Activated CD4-positive, CD25-positive, alpha-beta regulatory T cell treated with anti-CD3 and anti-CD28 coated beads, Interleukin-2, amount 50 U/mL, for 72 hours (primary cell): ENCODE measurements at places on chromosomes 3 and 15.

DNA sequence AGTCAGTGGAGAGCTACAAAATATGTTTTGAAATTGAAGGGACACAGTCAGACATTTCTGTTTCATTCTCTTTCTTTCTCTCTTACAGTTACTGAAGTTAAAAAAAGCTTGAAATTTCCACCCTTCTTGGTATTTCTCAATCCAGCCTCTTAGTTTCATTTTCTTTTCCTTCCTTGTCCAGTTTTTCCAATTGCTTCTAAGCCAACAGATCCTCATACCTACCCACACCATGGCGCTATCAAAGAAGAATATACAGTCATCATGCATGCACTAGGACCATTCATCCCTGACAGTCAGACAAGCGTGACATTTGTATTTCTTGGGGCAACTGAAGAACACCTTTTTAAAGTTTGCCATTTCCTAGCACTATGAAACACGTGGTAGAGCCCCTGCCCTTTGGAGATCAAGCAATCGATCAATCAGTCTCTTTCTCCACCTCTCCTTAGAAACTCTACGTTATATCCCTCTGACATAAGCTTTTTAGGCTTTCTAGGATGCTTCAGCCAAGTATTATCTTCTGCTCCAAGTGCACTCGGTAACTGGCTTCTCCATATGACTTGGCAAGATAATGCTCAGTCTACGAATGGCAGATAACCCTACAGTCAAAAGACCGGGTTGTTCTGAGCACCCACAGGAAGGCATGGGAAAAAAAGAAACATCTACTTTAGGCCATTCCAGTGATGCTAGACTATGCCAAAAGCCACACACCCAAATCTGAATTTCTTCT, 65.4 kb downstream of the FBN1 start:
- DNase-seq: no peak

DNA sequence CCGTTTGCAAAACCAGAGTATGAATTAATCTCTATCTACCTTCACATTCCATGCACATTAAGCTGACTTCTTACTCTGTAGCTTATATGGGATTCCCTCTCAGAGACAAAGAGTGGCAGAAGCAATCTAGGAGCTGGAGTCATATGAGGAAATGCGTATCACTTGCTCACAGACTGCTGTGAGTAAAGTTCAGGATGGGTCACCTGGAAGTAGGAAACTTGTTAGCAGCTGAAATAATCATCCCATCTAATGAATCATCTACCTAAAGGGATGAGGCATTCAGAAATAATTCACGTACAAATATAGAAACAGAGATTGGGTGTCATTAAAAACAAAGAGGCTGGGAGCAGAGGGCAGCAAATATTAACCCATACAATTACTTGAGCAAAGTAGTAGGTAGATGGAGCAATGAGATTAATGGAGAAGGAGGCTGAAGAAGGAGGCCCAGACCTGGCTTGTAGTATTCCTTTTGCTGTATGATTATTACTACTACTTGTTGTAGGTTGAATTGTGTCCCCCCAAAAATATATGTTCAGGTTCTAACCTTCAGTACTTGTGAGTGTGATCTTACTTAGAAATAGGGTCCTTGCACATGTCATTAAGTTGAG, 866.3 kb downstream of the ROBO2 start:
- no peak for DNase-seq

DNA sequence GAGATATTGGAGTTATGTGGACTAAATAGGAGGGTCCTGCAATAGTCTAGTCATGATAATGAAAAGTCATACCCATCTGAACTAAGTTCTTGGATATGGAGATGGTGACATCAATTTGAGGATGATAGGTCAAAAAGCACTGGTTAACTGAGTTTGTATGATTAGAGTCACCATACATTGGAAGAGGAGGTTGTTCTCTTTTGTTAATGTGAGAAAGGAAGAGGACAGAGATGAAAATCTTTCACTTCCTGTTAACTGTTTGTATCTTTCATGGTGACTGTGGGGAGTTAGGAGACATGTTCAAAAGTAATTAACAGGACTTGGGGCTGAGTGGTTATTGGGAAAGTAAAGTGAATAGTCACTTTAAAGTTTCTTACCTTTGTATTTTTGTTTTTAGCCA, 11.1 kb downstream of the TMEM62 start:
- DNase-seq: no peak

DNA sequence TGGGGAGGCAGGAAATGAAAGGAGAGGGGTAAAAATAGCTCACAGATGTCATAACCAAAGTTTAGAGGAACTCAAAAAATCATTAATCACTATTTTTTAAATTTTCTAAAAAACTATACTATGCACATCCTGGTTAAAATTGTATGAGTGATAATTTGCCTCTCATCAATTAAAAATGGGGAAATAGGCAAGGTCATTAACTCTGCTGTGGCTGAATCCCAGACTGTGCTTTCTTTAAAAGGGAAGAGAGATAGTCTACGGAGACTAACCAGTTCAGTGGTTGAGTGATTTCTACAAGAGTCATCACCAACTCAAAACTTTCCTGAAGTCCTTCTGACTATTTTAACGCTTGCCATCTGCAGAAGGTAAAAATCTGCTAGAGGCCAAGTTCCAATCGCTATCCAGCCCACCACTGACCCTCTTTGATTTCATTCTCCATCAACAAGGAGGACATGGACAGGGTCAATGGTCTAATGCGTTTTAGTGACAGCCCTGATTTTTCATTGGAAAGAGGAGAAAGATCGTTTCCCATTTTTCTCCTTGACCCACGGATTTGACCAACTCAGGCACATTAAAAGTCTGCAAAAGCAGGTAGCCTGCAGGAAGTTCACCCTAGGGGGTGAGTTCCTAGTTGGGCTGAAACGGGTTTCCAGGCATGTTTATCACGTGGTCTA, 850 bp downstream of the SUCLG2 start:
- DNase-seq: no peak

DNA sequence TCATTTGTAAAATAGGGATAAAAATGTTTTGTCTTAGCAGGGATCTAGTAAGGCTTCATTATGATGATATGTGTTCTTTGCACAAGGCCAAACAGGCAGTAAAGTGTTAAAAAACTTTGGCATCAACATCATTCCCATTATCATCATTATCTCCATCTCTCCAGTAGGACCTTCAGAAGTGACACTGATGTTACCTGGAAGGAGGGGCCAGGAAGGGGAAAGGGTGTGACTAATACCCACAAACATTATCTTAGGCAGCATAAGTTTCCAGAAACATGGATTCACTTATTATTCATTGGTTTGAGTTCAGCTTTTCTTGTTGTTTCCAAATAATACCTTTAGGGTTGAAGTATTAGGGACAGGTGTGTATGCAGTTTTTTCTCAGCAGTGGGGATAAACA, 399.6 kb downstream of the PTPRG start:
- no peak for DNase-seq

DNA sequence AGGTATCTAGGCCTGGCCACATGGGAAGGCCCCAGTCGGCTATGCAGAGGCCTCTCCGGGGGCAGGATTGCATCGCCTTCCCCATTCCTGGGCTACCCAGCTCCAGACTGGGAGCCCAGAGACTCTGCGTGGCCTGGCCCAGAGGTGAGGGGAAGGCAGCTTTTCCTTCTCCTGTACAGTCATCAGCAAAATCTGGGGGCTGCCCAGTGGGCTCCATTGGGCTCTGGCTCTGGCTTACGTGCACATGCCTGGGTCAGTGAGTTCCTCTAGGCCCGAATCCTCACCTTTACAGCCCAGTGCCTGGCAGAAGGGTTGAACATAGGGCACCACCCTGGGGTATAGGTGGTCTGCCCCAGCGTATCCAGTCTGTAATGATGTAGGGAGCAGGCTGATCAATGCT, 3.9 kb upstream of the ANKRD63 start:
- DNase-seq: no peak

DNA sequence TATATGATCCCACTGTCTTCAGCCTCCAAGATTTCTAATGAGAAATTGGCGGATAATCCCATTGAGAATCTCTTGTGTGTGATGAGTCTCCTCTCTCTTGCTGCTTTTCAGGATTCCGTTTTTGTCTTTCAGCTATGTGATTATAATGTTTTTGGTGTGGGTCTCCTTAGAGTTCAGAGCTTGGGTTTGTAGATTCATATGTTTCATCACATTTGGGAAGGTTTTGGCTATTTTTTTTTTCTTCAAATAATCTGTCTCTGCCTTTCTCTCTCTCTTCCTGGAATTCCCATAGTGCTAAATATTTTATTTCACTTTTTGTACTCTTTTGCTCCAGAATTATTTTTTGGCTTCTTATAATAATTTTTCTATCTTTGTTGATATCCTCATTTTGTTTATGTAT, 40.4 kb downstream of the SACM1L start:
- no peak for DNase-seq

DNA sequence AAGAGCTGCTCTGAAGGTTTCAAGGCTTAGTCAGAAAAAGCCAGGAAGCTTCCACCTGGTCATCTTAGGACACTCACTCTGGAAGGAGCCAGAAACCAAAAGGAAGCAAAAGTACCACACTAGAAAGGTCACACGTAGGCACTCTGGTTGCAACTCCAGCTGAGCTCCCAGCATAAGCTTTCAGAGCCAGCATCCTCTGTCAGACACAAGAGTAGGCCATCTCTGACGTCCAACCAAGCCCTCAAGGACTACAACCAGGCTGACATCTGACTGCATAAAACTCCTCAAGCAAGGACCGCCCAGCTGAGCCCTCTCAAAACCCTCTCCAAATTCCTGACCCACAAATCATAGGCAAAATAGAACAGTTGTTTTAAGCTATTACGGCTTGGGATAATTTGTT, 12.8 kb downstream of the SH3BP5 start:
- no peak for DNase-seq

GRCh38 chr3:10721101-10721500, 94.9 kb upstream of the SLC6A11 start:
- no peak for DNase-seq
